ELR (cell line): ENCODE measurements at places on chromosomes 2 and 18.
A peak's percentile ranks its signal among the peaks of the same experiment; 100 is the strongest.

DNA sequence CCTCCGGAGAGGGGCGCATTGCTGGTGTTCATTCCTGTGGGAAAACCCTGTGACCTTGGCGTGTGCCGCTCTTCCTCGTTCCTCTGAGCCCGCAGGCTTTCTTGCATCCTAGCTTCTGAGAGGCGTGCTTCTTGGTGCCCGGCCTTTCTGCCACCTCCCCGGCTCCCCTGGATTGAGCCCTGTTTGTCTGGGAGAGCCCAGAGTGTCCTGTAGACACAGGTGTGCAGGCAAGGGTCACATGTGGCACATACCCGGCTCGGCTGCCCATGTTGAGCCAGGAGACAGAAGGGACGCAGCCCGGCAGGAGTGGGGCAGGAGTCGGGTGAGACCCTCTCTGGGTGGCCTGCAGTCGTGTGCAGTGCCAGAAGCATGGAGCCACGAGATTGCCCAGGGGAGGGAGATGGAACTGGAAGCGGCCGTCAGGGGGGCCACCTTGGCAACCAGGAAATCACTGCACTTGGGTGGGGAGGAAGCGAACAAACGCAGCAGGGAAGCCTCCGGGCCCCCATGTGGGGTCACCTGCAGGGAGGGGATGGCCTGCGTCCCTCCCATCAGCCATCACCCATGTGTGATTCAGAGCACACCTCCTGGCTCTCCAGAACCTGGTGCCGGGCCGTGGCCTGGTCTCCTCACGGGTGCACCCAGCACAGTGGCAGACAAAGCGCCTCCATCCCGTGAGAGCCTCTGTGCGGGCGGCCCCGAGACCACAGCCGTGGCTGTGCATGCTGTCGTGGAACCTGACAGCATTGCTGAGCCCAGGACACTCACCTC is 92.9 kb downstream of the SH3BP4 start:
- DNase-seq, result no peak

GRCh38 chr2:240900141-240900860 is 4.3 kb upstream of the MAB21L4 start:
- no peak for DNase-seq

- no peak for DNase-seq
These were observed 317.8 kb downstream of the NRXN1 start for GRCh38 chr2:50714089-50714488.

GRCh38 chr2:185687967-185688366 is 50.6 kb upstream of the FSIP2 start:
- DNase-seq, result no peak

GRCh38 chr18:75658330-75658729 is 230.8 kb upstream of the SMIM21 start:
- DNase-seq, result no peak

DNA sequence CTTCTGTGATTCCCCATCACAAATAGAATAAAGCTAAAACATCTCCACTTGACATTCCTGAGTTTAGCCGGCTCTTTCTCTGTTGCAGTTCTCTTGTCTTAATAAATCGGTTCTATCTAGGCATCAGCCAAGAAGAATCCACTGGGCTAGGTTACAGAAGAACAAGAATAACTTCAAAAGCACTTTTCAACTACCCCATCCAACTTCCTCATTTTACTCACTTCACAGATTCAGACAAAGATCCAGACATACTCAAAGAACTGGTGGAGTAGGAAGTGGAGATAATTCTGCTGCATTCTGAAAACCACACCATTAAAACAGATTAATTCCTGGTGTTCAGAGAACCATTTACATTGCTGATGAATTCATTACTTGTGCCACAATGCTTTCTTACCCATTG is 9.6 kb upstream of the ALPK2 start:
- no peak for DNase-seq

DNA sequence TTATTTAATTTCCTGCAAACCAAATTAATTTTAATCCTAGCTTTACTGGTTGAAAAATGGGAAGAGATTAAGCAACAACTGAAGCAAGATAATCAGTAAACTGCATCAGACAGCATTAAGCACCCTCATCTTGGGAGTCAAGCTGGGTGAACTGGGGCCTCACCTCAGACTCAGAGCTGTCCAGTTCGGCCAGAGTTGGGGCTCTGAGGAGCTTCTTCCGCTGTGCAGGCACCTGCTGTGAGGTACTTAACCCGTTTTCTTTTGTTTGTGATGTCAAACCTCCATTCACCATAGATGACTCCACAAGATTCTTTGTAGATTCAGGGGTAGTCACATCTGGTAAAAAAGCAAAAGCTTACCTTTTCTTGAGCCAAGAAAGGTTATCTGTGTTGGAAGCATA is 71.8 kb downstream of the PRELID3A start:
- DNase-seq, result no peak

GRCh38 chr18:36849288-36850006 is 20.5 kb downstream of the KIAA1328 start:
- no peak for DNase-seq

GRCh38 chr2:45259547-45260160 is 250.4 kb upstream of the SIX2 start:
- DNase-seq, result no peak

DNA sequence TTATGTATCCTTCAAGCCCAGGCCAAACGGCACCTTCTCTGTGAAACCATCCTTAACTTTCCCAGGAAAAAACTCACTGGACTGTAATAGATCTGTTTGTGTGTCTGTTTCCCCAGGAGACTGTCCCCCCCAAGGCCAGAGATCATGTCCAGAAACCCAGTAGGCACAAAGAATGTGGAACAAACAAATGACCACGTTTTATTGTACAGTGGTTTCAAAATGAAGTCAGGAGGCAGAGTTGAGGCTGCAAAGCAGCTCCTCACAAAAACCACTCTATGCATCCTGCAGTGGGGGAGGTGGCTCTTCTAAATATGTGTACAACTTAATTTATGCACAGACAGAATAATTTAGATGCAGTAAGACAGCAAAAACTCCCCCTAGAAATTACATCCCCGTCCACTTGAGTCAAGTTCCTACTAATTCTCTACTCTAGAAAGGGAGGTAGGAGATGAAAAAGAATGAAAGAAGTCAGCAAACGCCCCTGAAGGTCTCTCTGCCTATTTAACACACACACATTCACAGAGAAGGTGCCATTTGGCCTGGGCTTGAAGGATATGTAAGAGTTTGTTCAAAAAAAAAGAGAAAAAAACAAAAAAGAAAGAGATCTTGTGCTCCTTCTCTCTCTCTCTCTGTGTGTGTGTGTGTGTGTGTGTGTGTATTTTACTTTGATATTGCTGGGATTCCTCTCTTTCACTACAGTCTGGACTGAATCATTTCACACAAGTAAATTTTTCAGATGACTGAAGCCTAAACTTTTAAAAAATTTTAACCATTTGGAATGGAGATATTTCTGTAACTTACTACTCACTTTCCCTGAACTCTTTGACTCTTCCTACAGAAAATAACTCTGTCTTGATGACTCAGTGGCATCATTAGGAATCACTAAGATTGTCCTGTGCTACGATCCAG is 19.5 kb downstream of the BCL2 start:
- no peak for DNase-seq

- peak; percentile 99 for DNase-seq
These were observed 17.9 kb upstream of the SFXN5 start for GRCh38 chr2:73089270-73090030.

DNA sequence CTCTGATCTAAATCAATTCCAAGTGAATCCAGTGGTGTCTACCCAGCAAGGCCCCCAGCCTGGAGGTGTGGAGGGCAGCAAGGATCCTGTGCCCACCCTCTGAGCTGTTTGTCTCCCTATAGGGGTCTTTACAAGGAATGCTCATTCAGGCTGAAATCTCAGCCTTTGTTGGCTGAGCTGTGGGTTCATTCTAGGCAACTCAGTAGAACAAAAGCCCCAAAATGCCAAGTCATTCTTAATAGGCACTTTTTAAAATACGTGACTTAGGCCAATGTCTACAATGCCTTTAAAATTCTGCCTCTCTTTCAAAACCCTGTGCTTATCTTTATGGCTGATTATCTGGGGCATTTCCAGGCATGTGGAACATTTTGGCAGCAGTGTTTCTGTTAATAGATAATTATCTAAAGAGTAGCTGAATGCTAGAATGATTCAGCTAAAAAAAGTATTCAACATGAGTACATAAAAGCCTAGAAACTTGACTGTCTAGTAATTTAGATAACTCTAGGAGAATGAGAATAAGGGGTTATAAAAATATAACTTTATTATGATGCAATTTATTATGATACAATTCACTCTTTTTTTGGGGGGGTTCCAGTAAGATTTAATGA is 7.4 kb downstream of the UGT1A6 start:
- no peak for DNase-seq

DNA sequence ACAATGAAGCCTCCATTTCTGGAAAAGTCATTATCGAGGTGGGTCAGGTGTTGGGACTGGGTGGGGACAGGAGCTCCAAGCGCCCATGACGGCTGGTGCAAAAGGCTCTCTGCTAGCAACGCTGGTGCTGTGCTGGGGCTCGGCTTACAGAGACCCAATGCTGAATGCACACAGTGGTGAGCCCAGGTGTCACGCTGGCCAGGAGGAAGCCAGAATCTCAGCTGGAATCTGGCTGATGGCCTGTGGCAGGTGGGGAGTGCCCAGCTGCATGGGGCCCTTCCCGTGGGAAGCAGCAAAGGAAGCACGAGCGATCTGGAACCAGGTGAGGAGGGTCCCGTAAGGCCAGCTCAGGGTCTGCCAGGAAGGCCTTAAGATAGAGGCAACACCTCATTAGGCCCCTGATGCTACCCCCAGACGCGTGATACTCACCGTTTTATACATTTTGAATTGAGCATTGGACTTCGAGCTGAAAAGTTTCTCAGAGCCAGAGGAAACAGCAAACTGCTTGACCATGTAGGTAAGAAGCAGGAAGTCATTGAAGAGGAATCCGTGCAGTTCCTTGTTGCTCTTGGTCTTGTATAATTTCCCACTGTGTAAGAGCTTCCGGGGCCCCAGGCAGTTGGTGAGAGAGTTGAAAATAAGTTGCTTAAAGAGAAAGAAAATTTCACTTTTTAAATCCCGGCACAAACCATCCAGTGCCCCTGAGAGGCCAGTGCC is 34.7 kb downstream of the FAM228A start:
- DNase-seq, result no peak

DNA sequence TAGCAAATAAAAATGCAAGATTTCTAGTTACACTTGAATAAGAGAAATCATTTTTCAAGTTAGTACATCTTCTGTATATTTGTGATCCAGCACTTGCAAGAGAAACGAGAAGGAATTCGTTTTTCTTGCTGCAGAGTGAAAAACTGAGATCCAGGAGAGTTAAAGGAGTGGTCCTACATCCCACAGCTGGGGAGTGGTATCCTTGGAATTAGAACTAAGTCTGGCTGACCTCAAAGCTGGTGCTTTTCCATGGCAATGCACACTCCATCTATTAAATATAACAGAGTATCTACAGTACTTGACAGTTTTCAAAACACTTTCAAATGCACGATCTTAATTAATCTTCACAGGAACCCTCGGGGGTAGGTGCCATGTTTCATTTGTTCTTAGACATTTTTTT is 46.8 kb downstream of the TRIB2 start:
- DNase-seq, result no peak

DNA sequence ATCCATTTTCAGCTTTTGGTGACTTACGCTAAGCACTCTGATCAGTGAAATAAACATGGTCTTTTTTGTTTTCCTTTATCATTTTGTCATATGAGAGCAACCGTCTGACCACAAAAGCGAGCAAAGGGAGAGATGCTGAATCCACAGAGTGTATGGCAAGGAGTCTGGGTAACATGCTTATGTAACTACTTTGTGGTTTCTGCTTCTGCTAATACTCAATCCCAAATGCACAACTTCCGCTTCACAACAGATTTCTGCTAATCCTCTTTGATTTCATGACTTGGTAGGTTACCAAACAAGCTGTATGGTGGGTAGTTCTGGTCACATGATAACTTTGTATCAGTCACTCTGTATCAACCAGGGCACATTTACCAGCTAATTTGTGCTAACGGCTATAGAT is 908.4 kb upstream of the CRIM1 start:
- DNase-seq, result no peak

DNA sequence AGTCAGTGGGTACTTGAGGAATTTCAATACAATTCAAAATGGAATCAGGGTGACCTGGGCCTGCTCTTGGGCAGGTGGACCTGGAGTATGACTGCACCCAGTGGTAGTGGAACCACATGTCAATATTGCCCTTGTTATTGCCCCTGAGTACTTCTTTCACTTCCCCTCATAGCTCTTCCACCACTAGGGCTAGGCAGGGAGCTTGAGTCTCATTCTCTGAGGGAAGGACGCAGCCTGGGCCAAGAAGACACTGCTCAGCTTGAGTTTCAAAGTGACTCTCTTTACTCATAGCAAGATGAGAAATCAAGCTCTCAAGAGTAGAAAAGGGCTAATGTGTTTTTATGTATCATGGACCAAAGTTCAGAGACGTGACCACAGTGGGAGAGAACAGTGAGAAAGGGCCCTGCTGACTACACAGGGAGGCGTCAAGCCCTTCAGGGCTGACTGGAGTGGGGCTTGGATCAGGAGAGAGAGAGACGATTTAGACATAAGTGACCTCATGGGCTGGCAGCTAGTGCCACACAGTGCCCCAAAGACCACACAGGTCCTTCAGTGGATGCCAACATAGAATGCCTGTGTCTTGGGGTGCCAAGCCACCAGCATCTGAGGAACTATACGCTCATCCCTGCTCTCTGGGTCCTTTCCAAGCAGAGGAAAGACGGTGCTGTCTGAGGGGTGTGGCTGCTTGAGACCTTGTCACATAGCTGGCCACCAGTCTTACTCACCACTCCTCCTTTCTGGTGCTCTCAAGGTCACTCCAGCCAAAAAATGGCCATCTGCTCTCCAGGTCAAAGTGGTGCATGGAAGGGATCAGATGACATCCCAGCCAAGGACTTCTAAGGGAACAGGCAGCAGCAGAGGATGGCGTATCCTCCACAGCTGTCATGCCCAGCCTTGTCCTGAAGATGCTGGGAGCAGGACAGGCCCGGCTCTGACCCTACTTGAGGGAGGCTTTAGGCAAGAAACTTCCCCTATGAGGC is 13.0 kb downstream of the PTMA start:
- no peak for DNase-seq

DNA sequence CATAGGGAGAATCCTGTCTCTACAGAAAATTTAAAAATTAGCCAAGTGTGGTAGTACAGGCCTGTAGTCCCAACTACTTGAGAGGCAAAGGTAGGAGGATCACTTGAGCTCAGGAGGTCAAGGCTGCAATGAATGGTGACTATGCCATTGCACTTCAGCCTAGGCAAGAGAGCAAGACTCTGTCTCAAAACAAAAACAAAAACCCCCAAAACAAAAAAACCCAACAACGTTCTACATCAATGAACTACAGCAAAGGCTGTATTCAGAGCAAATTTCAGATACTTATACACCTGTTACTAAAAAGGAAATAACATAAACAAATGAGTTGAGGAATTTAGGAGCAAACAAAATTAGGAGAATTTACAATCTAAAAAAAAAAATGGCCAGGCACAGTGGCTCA is 22.6 kb downstream of the YES1 start:
- no peak for DNase-seq

DNA sequence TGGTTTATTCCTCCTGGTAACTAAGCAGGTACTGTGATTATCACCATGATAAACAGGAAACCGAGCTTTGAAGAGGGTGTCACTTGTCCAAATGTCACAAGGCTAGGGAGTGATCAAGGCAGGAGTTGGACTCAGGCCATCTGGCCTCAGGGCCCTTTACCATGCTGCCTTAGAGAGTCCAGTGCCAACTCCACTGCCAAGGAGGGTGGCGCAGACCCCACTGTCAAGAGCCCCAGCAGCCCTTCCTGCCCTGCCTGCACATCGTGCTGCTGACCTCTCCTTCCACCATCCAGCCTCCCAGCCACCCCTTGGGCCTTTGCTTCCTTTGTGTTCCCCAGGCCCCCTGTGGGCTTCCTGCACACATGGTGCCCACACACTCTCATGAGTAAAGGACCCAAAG is 48.3 kb downstream of the TNS1 start:
- no peak for DNase-seq
